NCI-H1436 treated with DMSO at 0.1 percent for 48 hours (cell line): ENCODE measurements at places on chromosomes 3 and 15.

- DNase-seq: no peak
These were observed 247.2 kb downstream of the ZIC4 start for GRCh38 chr3:147159141-147159540.

GRCh38 chr15:40731034-40731433 is 24.0 kb downstream of the RMDN3 start:
- DNase-seq: no peak

GRCh38 chr3:128077202-128077624 is 25.0 kb downstream of the SEC61A1 start:
- no peak for DNase-seq

DNA sequence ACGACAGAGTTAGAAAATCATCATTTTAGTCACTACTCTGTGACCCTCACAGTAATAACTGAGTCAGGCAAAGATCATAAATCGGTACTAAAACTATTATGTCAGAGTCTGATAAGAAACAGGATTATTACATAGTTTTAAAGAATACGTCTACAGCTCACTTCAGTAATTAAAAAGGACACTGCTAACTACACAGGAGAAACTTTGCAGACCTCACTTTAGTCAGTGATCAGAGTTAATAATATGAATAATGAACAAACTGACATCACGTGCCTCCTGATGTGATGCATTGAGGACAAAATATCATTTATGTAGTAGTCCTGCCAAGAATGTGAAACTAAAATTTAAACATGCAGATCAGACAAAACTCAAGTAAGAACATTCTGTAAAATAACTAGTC is 162.2 kb downstream of the PCCB start:
- DNase-seq: no peak

DNA sequence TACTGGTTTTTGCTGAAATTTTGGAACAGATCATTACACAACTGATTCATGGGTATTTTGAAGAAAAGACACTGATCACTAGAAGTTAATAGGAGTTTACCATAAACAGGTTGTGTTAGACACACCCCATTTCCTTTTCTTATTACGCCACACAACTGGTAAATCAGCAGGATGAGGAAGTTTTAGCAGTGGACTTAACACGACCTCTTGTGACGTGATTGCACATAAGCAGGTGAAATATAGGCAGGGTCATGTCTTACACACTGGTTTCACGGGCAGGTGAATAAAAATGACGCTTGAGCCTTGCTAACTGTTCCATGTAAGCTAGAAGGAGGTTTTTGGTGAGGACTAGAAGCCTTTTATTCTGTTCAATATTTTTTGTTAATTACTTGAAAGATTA is 27.1 kb upstream of the TPRG1 start:
- DNase-seq: peak; percentile 89

GRCh38 chr15:69648212-69648611 is 195.6 kb downstream of the RPLP1 start:
- DNase-seq: no peak

- DNase-seq: no peak
These were observed 80.8 kb downstream of the ISG20 start for GRCh38 chr15:88719654-88720053.

DNA sequence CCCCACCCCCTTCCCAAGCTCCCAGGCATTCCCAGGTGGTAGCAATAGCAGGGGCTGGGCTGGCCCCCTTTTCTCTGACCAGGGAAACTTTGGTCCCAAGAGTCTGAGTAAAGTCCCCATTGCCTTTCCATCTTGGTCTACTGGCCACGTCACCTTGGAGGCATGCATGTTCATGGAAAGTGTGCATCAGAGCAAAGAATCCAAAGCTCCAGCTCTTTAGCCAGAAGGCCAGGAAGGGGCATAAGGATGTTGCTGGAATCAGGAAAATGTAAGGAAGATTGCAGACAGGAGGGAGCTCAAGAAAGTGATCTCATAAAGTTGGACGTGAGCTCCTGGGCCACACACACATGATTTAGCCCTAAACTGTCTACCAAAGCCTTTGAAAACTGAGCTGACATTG is 63.6 kb downstream of the KBTBD12 start:
- DNase-seq: no peak

DNA sequence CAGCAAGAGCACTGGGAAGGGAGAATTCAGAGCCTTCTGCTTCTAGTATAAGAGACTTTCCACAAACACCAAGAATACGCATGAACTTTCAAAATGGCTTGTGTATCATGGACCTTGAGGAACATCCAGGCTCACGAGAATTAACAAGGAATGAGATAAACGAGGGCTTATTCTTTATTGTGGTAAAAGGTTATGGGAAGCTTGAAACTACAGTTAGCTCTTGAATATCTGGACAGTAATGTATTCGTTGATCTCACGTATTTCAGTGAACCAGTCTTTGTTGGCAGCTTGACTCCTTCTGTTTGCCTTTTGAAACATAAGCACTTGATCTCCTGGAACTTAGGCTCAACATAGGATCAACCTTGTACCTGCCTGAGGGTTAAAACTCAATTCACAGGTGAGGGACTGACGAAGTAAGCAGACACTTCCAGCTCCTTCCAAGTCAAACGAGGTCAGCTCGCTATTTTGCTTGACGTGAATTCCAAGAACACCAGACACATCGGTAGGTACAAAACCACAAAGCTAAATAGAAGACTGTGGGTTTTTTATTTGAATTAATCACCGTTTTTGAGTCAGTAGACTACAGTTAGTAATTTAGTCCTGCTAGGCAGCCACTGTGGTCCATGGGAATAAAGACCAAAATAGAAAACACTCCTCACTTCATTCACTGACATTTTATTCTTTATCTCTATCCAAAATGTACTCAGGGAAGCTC is 30.8 kb downstream of the GALNT15 start:
- no peak for DNase-seq

GRCh38 chr3:122052968-122053367 is 2.2 kb upstream of the CD86 start:
- no peak for DNase-seq

DNA sequence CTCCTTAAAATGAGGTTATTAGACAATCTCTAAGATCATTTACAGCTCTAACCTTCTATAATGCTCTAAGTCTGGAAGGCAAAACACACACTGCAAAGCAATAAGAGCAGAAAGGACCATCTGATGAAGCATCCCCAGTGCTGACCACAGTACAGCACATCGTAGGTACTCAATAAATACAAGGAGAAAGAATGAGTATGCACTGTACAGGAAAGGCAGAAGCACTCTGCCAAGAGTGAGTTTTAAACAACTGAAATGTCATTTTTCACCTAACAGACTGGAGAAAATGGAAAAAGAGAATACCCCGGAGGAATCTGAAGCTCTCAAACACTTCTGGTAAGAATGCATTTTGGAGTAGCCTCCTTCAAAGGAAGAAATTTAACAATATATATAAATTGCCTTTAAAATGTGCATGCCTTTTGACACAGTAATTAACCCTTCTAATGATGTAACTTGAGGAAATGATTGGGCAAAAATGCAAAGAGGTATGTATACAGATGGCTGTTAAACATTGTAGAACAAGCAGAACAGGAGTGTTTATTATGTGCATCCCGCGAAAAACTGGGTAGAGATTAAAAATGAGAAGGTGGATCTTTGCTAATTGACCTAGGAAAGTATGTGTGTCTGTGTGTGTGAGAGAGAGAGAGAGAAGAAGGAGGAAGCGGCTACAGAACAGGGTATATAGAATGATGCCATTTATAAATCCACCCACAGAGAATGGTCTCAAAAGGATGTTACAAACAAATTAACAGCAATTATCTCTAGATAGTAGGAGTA is 8.0 kb upstream of the OXTR start:
- no peak for DNase-seq

DNA sequence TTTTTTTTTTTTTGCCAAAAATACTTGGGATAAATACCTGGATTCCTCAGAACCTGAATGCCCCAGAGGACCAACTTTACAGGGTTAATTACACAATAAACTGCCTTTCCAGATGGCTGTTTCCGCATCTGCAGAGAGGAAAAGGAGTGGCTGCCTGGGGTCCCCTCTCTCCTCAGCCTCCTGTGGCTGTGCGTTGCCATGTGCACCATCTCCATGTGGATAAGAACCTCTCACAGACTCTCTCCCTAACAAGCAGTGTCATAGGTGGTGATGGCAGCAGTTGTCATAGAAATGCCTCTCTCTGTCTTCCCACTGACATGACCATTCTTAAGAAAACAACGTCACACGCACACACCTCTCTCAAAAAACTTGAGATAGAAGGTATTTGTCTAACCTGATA is 179.4 kb downstream of the RPLP1 start:
- DNase-seq: no peak

DNA sequence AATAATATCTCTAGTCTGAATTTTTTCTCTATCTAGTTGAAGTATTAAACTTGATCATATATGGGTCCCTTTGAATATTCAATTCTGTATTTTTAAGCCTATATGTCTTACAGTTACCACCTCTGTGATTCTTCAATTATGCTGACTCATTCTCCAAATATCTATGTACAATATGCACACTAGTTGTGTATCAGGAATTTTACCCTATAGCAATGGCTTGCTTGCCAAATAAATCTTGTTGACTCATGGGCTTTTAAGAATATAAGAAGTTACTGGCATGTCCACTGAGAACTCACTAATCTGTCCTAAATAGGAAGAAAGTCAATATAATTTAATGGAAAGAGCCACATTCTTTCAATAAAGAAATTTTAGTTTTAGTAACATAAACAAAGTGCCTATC is 656.3 kb downstream of the RBMS3 start:
- no peak for DNase-seq

GRCh38 chr3:16313886-16314645 is 49.1 kb downstream of the OXNAD1 start:
- no peak for DNase-seq

- DNase-seq: no peak
These were observed 712.0 kb downstream of the NAALADL2 start for GRCh38 chr3:175571096-175571495.

- no peak for DNase-seq
These were observed 696.3 kb upstream of the UBE2E2 start for GRCh38 chr3:22506871-22507270.

DNA sequence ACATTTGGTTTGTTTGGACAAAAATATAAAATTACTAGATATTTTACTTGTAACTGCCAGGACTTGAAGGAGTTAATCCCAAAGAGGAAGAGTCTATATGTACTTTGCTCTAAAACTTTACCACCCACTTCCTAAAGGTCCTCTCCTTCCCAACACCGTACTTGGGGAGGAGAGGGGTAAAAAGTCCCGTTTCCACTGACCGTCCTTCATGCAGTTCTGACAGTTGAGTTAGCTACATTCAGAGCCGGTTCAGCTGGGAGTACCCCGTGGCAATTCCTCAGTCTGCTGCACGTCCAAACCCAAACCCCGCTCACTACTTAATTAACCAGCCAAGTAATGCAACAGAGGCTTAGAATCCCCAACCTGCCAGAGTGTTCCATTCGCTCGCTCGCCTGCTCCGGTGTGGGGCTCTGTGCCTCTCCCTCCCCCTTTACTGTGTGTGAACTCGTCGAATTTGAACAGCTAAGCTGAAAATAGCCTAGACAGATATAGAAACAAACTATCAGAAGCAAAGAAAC is 519.7 kb downstream of the FOXP1 start:
- no peak for DNase-seq

GRCh38 chr3:186381424-186382216 is 19.6 kb upstream of the DGKG start:
- no peak for DNase-seq

GRCh38 chr3:52352566-52352965 is 36.4 kb downstream of the DNAH1 start:
- DNase-seq: no peak

DNA sequence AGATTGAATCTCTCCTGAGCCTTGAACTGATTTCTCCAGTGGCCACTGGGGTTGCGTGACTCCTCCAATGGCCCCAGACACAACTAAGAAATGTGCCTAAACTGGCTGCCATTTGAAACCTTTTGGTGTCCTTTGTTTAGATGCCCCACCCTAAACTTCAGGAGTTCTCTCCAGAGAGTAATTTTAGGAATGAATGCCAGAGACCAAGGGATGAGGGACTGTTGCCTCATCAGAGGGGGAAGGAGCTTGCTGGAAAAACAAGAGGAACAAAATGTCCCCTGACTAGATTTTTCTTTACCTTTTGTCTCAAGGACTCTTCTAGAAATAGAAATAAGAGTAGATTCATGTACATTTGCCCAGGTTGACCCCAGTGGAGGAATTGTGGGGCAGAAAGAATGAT is 8.1 kb upstream of the ADPRH start:
- DNase-seq: no peak

DNA sequence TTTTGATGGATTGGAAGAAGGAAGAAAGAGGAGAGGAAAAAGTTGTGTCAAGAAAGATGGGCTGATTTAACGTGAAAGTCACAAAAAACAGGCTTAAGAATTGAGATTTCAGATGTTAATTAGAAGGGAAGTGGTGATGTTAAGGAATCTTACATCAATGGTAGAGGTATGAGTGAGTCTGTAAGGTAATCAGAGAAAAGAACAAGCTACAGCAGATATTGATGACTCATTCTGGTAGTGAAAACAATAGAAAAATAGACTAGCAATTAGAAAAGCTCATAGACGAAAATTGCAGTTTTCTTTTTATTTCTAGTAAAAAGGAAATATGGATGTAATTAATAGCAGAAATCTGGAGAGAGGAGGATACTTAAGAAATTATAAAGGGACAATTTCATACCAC is 559.6 kb downstream of the MCTP2 start:
- DNase-seq: no peak

- no peak for DNase-seq
These were observed 59.2 kb downstream of the CADPS start for GRCh38 chr3:62815981-62816380.

DNA sequence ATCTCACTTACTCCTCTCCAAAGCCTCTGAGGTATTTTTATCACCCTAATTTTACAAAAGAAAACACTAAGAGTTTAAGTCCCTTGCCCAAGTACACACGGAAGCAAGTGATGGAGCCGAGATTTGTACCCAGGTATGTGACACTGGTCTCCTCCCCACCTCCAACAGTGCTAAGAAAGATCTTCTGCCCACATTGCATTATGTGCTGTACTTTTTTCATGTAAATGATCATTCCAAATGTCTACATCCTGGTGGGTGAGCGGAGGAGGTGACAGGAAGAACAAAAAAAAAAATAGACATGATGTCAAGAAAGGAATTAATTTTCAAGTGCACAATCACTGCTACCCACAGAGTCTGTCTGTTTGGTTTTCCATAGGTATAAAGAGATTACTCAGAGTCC is 694.1 kb downstream of the FHIT start:
- DNase-seq: no peak

- DNase-seq: no peak
These were observed 365.2 kb upstream of the WNT5A start for GRCh38 chr3:55852326-55852725.

- DNase-seq: no peak
These were observed 73.2 kb downstream of the BTLA start for GRCh38 chr3:112425858-112426750.

- no peak for DNase-seq
These were observed 53.6 kb upstream of the GATA2 start for GRCh38 chr3:128546646-128547045.

- DNase-seq: no peak
These were observed 129.9 kb upstream of the UBE3A start for GRCh38 chr15:25568751-25569150.

- no peak for DNase-seq
These were observed at the start of gene LCTL for GRCh38 chr15:66565741-66566144. Gene LCTL (minus strand): TSS chr15:66565998. CDS start chr15:66565365, 633 bp downstream.

GRCh38 chr15:74955796-74956647 is 550 bp downstream of the RPP25 start:
- no peak for DNase-seq
